Activated CD4-positive, CD25-positive, alpha-beta regulatory T cell treated with anti-CD3 and anti-CD28 coated beads, Interleukin-2, amount 50 U/mL, for 72 hours (primary cell): ENCODE measurements at places on chromosomes 7 and 10.
A peak's percentile ranks its signal among the peaks of the same experiment; 100 is the strongest.

GRCh38 chr10:24556750-24557742 is 166.6 kb downstream of the ARHGAP21 start:
- no peak for DNase-seq

DNA sequence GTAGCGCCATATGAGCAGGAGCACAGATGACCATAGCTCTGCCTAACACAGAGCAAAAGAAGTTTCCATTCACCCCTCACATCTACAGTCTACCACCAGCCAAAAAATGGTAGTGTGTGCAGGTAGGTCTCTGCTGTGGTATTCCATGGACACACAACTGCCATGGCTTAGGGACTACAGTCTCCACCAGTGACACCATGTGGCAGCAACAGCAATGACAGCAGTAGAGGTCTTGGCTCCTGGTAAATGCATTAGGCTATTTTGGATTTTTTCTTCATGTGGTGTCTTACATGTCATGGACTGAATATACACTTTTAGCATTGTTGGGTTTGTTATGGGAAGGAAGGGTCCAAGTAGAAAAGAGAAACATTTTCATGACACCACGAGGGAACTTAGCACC is 70.1 kb upstream of the CABCOCO1 start:
- no peak for DNase-seq

DNA sequence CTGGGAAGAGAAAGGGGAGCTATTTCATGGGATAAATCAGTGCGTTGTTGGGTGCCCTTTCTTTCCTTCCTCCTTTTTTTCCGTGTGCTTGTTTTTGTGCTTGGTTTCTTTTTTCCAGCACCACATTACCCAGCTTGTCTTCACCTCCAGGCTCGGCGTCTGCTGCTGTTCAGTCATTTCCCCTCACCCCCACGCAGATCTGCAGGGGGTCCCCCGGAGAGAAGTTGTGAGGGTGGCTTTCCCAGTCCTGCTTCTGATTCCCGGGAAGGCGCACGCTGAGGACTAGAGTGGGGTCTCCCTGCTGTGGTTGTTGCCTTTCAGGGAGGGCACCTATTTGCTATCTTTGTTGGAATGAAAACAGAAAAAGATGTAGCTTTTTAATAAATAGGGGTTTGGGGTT is 1.6 kb downstream of the CAMK1D start:
- no peak for DNase-seq

DNA sequence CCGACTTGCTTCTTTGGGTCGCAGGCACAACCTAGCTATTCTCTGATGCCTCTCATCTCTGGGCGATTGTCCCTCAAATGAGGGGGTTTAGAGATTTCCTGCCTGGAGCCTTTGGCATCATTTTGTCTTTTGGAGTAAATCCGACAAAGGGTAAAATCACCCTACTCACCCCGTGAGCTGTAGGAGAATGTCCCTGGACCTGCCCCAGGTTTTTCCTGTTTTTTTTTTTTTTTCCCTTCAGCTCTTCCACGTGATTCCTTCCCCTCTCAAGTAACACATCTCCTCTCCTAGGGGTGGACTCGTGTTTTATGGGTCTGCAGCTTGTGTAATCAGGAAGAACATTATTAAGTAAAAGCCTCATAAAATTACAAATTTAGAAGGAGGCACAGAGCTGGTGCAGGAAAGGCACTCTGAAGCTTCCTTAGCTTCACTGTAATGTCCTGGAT is 128.4 kb upstream of the ZNF746 start:
- no peak for DNase-seq

GRCh38 chr7:112481833-112482670 is 1.3 kb downstream of the LSMEM1 start:
- DNase-seq = no peak

DNA sequence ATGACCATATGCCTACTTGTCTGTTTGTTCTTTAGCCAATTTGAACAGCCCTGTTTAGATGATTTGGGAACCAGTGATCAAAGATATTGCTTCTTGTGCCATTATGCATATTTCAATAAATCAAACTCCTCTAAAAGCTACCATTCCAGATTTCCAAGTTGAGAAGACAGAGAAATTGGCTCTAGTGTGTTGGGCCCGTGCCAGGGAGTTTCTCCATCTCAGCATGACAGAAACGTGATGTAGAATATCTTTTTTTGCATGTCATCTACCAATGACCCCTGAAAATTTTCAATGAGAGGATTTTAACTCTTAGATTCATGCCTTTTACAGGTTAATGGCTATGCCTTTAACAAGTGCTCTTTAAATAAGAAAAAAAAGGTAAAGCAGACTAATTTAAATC is 50.7 kb upstream of the CABCOCO1 start:
- no peak for DNase-seq

DNA sequence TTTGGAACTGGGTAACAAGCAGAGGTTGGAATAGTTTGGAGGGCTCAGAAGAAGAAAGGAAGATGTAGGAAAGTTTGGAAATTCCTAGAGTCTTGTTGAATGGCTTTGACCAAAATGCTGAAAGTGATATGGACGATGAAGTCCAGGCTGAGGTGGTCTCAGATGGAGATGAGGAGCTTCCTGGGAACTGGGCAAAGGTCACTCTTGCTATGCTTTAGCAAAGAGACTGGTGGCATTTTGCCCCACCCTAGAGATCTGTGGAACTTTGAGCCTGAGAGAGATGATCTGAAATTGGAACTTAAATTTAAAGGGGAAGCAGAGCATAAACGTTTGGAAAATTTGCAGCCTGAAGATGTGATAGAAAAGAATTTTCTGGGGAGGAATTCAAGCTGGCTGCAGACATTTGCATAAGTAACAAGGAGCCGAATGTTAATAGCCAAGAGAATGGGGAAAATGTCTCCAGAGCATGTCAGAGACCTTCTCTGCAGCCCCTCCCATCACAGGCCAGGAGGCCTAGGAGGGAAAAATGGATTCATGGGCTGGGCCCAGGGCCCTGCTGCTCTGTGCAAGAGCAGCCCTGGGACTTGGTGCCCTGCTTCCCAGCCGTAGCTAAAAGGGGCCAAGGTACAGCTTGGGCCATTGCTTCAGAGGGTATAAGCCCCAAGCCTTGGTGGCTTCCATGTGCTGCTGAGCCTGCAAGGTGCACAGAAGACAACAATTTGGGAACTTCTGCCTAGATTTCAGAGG is 3.6 kb downstream of the PDSS1 start:
- DNase-seq = no peak

- DNase-seq = no peak
These were observed 2.6 kb downstream of the HOXA9 start for GRCh38 chr7:27162561-27163287.

GRCh38 chr7:121985476-121986030 is 112.6 kb downstream of the PTPRZ1 start:
- DNase-seq = no peak

DNA sequence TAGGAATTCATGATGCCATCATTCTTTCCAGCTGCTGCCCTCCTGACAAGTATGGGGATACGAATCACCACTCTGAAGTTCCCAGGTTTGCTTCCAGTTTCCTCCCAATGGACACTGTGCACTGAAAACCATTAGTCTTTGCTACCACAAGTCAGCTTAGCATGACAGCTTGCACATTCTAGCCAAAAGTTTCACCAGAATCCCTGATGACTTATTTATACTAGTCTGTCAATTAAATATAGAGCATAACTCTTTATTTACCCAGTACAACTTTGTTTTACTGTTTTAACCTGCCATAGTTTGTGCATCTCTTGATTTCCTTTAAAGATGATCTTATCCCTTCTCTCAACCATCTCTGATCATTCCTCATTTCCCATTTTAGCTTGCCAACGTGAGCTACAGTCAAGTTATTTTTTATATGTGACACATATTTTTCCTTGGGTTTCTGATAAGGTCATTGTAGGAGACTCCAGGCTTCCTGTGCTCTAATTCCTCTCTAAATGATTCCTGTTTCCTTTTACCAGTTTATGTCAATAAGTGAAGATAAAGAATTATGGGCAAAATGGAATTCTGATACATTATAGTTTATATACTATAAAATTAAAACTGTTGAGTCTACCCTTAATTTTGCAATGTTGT is 167.5 kb upstream of the MEOX2 start:
- DNase-seq = no peak

DNA sequence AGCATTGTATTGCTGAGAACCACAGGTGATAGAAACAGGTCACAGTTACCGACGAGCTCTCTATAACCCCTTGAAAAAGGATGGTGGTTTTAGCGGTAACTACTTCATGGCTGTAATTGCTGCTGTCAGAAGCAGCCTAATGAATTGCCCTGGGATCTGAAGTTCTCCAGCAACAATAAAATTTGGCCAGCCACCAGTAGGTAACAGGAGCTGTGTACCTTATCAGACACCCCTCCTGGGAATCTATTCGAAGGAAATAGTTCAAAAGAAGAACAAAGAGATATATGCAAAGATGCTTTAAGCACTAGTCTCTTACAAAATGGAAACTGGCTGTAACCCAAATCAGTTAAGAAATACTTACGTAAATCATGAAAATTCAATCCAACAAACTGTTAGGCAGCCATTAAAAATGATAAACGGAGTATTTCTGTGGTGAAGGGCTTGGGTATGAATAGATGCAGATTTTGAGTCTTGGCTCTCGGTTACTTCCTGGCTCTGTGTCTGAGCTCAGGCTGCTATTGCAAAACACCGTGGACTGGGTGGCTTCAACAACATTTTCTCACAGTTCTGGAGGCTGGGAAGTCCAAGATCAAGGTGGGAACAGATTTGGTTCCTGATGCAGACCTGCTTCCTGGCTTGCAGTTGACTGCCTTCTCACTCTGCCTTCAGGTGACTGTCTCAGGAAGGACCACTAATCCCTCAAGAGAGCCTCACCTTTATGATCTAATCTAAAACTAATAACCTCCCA is 1.6 kb downstream of the MSRB2 start:
- DNase-seq = no peak

- DNase-seq = peak; percentile 84
These were observed at the start of gene IL15RA for GRCh38 chr10:5977471-5978229. TSS of gene IL15RA (minus strand) at chr10:5977543. CDS start at chr10:5977492, 51 bp downstream.

GRCh38 chr10:44512431-44513022 is 127.6 kb upstream of the CXCL12 start:
- no peak for DNase-seq

- DNase-seq = peak; percentile 28
These were observed 470.0 kb downstream of the SUGCT start for GRCh38 chr7:40604601-40605438.

- DNase-seq = no peak
These were observed 354.0 kb downstream of the PHF14 start for GRCh38 chr7:11327633-11328032.

DNA sequence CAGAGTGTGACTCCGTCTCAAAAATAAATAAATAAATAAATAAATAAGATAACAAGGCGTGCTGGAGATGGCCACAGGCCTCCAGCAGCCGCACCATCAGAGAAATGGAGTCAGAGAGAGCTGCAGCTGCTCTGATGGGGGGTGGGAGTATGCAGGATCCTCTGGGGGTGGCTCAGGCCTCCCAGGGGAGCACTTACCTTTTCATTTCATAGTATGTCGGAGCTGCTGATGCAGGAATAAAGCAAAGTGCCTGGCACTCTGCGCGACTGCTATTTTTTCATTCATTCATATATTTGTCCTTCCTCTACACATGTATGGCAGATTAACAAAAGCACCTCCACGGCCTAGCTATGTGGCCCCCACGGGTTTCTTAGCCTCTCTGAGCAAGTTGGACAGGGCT is 175.9 kb downstream of the CUX1 start:
- no peak for DNase-seq

GRCh38 chr10:77798940-77799339 is 127.6 kb downstream of the DLG5 start:
- DNase-seq = no peak

DNA sequence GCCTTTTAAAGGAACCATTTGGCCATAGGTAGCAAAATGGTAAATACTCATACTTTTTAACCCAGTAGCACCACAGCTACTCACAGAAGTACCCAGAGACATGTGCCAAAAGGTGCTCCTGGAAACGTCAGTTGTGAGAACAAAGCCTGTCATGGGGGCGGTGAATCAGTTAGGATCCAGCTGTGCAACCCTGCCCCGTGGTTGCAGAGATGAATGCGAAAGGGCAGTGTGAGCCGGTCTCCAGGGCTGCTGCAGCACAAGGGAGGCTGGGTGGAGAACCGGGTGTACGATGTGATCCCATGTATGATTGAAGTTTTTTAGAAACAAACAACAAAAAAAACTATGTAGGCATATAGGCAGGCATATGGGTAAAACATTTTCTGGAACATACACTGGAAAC is 1.3 kb upstream of the LRRC18 start:
- DNase-seq = no peak

GRCh38 chr10:125823663-125824251 is 411 bp downstream of the BCCIP start:
- no peak for DNase-seq

DNA sequence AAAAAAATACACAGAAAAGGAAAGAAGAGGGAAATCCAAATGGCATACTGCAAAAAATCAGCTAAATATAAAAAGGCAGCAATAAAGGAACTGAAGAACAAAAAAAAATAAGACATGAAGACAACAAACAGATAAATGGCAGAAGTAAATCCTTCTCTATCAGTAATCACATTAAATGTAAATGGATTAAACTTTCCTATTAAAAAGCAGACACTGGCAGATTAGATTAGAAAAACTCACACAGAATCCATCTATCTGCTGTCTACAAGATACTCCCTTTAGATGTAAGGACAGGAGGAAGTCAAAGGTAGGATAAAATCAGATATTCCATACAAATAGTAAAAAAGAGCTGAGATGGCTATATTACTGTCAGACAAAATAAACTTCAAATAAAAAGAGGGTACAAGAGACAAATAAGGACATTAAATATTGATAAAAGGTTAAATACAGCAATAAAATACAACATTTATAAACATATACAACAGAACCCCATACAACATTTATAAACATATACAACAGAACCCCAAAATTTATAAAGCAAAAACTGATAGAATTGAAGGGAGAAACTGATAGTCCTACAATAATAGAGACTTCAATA is 51.4 kb downstream of the CFAP70 start:
- DNase-seq = no peak

DNA sequence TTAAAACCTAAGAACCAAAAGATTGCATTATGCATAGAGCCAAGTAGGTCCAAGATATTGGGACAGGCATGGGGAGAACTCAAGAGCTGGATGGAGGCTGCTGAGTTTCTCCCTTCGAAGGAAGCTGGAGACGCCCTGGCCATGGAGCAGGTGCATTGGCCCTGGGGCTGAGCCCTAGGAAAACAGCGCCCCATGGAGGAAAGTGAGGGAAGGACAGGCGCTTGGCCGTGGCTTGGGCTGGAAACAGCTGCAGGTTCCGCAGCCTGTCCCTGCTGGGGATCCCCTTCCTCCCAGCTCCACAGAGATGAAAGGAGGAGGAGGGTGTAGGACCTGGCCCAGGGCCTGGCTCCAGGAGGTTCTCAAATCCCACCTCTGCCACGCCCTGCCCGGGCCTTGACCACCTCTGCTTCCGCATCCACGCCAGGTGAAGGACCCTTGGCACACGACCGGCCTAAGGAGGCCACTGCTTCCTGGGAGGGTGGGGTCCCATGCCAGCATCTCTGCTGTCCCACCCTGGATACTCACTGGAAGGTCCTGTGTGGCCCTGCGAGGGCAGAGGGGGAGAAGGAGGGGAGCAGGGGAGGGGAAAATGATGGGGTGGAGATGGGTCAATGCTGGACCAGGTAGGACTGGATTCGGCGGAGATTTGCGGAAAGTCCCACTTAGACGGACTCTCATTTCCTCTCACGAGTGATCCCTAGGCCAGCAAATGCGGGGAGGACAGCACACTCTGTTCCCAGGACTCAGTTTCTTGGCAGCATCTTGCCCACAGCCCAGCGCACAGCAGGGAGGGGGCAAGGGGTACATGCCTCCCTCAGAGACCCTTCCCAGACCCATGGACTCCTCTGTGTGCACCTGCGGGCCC is 258.6 kb upstream of the TCERG1L start:
- no peak for DNase-seq
